ENCODE measurements at places on chromosomes 1 and 21. TPM values are rescaled to one million over a fixed set of nuclear protein-coding genes. Genes with fewer than 3 reads are reported as not detected.

Gene KPRP
- polyA plus RNA-seq, result not detected

DNA sequence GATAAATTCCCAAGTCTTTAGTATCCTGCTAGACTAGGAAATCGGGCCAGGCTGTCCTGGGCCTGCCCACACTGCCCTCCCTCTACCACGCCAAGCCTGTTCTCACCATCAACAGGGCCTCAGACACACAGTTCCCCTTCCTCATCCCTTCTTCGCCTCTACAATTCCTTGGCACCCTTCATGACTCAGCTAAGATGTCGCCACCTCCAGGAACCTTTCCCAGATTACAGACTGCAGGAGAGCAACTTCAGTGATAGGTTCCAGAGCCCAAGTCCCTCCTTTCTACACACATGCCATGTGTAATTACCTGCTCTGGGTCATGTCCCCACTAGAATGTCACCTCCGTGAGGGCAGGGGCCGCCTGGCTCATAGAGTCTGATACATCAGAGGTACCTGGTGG, 3.3 kb downstream of the RIMS3 start:
- H3K36me3 ChIP-seq, result no peaks in the 10 kb centered on the region
- no peaks in the 10 kb centered on the region for H3K27me3 ChIP-seq
- H3K27ac ChIP-seq, result no peak overlapping the region
- peaks cover 22% of the 10 kb centered on the region for H3K4me1 ChIP-seq

GRCh38 chr1:221543529-221544120, 198.3 kb downstream of the DUSP10 start:
- H3K4me1 ChIP-seq, result no peaks in the 10 kb centered on the region
- H3K27ac ChIP-seq, result no peak overlapping the region
- no peak for DNase-seq
- no peak overlapping the region for H3K4me3 ChIP-seq
- H3K36me3 ChIP-seq, result no peaks in the 10 kb centered on the region

Gene DPH5
- polyA plus RNA-seq, result 23.2 TPM

GRCh38 chr1:222048094-222048595, 306.3 kb upstream of the DUSP10 start:
- H3K4me3 ChIP-seq, result no peak overlapping the region
- no peaks in the 10 kb centered on the region for H3K36me3 ChIP-seq
- H3K27me3 ChIP-seq, result no peaks in the 10 kb centered on the region
- no peak overlapping the region for H3K27ac ChIP-seq
- peaks cover 5% of the 10 kb centered on the region for H3K4me1 ChIP-seq

Gene FNDC7
- not detected for polyA plus RNA-seq

DNA sequence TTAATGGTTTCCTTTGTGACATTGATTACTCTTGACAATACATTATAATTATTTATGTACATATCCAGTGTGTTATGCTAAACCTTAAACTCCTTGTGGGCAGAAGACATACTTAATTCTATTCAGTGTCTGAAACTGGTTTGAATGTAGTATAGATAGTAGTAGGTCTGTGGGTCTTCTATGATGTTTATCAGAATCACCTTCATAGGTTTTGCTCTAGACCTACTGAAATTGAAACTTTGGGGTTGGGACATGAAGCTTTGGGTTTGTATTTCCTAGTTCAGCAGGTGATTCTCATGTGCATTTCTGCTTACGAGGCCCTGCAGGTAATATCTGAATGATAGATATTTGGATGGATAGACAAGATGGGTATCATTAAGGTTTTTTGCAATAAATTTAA, 48.6 kb downstream of the MIGA1 start:
- H3K4me3 ChIP-seq, result no peak overlapping the region
- DNase-seq, result no peak
- no peaks in the 10 kb centered on the region for H3K36me3 ChIP-seq
- no peaks in the 10 kb centered on the region for H3K27me3 ChIP-seq

- no peaks in the 10 kb centered on the region for H3K27me3 ChIP-seq
- H3K27ac ChIP-seq, result no peak overlapping the region
- peaks cover 8% of the 10 kb centered on the region for H3K4me1 ChIP-seq
- no peak for DNase-seq
These were observed 5.2 kb downstream of the POFUT2 start for GRCh38 chr21:45282283-45283034.

GRCh38 chr21:35303085-35303484, 254.0 kb upstream of the RUNX1 start:
- H3K4me3 ChIP-seq, result no peak overlapping the region
- no peak overlapping the region for H3K27ac ChIP-seq
- H3K27me3 ChIP-seq, result no peaks in the 10 kb centered on the region
- no peaks in the 10 kb centered on the region for H3K4me1 ChIP-seq
- no peak for DNase-seq
- H3K36me3 ChIP-seq, result no peaks in the 10 kb centered on the region

DNA sequence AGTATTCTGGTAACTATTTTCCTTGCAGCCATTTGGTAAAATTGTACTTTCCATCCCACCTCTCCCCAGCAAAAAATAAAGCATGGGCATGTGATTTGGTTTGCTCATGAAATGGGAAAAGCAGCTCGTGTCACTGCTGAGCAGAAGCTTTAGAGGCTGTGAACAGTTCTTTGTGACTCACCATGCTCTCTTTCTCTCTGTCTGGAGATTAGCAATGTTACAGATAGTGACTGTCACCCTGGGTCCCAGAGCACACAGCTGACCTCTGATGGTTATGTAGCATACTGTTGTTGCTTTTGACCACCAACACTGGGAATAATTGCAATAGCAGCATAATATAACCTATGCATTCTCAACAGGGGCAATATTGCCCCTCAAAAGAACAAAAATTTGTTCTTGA, 70.6 kb downstream of the RGS2 start:
- peaks cover 9% of the 10 kb centered on the region for H3K27me3 ChIP-seq
- H3K4me3 ChIP-seq, result no peak overlapping the region
- no peak for DNase-seq
- no peaks in the 10 kb centered on the region for H3K4me1 ChIP-seq
- no peaks in the 10 kb centered on the region for H3K36me3 ChIP-seq

GRCh38 chr1:72724951-72725861, 442.9 kb upstream of the NEGR1 start:
- no peaks in the 10 kb centered on the region for H3K27me3 ChIP-seq
- DNase-seq, result no peak
- no peaks in the 10 kb centered on the region for H3K4me1 ChIP-seq
- H3K4me3 ChIP-seq, result no peak overlapping the region

Gene ZBTB8A
- not detected for polyA plus RNA-seq

All from naive B cell (primary cell).